ENCODE measurements at places on chromosomes 3 and 15.

GRCh38 chr3:49940667-49941249 is 808 bp downstream of the RBM6 start:
- no peak for DNase-seq

DNA sequence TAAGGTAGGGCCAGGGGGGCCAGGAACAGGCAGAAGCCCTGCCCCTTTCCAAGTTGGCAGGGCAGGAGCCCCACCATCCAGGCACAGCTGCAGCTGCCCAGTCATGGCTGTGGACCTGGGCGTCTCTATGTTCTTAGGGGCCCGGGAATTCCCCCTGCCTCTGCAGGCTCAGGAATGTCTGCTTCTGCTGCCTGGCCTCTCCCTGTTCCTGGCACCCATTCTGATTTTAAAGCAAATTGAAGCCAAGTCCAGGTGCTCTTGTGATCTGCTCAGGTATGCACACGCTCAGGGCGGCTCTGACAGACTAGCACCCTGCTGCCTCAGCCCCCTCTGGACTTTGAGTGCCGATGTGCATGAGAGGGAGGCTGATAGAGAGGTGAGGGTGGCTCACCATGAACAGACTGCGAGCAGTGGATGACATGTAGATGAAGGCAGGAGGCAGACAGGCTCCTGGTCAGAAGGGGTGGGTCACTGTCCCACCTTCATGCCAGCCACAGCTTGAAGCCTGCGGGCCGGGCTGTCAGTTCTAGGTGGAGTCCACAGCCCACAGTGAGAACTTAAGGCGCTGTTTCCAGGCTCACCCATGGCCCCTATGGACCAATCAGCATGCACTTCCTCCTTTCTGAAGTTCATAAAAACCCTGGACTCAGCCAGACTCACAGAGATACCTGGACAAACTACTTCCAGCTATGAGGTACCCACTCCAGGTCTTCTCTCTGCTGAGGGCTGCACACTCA is 747.8 kb upstream of the GBE1 start:
- DNase-seq: no peak

- DNase-seq: no peak
Observed at GRCh38 chr15:76932135-76932966, 802 bp downstream of the RCN2 start.

- no peak for DNase-seq
Observed at GRCh38 chr15:24734396-24734795, 58.8 kb downstream of the NPAP1 start.

DNA sequence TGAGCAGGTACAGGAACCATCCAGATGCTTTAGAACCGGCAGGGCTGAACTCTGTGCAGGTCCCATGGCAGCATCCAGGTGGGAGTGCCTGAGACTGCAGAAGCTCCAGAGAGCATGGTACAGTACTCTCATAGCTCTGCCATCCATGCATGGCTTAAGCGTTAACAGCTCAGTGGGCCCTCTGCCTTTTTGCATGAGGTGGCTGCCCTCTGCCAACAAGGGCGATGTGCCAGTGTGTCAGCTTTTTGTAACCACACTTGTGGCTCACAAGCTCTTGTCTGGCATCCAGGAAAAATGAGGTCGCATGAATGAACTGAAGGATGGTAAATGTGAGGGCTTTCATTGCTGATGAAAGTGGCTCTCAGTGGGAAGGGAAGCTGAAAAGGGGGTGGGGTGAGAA is 950.1 kb downstream of the DIPK2A start:
- no peak for DNase-seq

- no peak for DNase-seq
Observed at GRCh38 chr3:161409858-161410257, 38.5 kb upstream of the SPTSSB start.

DNA sequence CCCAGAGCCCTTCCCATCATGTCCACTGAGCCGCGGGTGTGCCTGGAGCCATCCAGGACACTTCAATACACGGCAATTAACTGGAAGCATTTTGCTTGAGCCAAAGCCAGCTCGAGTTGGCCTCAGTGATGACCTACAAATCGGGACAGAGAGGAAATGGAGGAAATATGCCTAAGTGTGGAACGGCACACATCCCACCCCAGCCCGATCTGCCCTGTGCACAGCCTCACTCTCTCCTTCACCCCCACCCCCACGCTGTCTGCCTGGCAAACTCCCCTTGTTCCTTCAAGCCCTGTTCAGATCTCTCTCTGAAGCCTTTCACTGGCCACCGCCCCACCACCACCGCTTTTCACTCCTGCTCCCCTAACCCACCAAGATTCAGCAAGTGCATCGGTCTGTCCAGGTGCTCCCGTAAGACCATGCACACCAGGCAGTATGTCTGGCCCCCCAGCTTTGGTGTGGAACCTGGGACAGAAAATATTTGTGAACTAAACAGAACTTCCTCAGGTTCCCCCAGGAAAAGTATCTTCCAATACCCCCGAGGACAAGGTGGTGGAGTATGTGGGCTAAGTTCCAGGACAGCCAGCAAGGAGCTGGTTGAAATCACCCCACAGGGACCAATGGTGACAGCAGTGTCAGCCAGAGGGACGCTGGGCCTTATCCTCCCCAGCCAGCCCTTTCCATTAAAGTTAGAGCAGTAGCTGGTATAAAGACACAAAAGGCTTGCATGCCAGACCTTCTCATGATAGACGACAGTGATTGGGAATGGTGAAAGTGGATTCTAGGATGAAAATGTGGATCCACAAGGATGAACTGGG is 83.7 kb downstream of the VGLL4 start:
- no peak for DNase-seq

- no peak for DNase-seq
Observed at GRCh38 chr15:41278319-41278718, 47.3 kb downstream of the CHP1 start.

- DNase-seq: no peak
Observed at GRCh38 chr3:140315955-140316354, 361.9 kb upstream of the TRIM42 start.

DNA sequence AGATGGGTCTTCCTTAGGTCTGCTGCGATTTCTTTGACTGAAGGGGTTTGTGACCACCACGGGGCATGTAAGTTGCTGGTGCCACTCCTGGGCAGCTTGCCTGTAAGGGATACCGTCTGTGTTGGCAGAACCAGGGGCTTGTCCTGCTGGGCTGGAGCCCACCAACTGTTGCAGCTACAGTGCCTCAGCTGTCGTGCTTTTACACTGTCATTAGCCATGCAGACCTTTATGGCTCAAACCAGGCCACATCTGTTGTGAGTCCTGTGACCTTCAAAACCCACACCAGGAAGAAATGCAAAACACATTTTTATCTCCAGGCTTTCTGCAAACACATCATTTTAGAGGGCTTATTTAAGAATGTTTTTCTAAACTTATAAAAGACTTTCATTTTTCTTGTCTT is 168.7 kb downstream of the PTPRG start:
- no peak for DNase-seq

- no peak for DNase-seq
Observed at GRCh38 chr3:11159421-11159904, 5.2 kb downstream of the HRH1 start.

DNA sequence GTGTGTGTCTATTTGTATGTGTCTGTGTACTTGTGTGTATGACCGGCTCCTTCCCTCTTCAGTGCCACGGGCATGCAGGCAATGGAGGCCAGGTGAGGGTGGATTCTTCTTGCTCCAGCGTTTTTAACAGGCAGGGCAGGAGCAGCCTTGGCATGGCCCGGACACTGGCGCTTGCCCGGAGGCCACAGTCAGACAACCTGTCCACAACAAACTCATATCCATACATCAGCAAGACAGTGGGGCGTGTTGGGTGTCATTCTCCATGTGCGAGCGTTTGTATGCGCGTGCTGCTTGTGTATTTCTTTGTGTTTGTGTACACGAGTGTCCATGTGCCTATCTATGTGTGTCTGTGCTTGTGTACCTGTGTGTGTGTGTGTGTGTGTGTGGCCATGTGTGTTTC is 29.8 kb downstream of the PTH1R start:
- DNase-seq: no peak

GRCh38 chr3:66858656-66859381 is 139.3 kb upstream of the KBTBD8 start:
- no peak for DNase-seq

GRCh38 chr3:144221761-144222160 is 250.1 kb downstream of the DIPK2A start:
- no peak for DNase-seq

GRCh38 chr3:14465425-14465824 is 63.0 kb downstream of the SLC6A6 start:
- DNase-seq: no peak

- peak; percentile 24 for DNase-seq
Observed at GRCh38 chr3:71512000-71512399, 71.5 kb downstream of the FOXP1 start.

DNA sequence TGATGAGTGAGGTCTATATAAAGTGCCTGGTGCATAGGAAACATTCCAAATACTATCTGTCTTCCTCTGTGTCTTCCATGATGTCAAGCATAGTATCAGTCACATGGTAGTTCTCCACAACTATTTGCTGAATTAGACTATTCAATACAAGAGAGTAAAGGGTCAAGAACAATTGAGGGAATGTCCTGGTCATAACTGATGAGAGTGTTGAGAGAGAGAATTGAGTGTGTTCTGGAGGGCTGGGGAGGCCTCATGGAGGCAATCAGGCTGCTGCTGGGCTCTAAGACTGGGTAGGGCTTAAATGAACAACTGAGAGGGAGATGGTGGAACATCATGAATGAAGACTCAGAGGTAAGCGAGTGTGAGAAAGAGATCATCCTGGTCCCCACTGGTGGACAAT is 433.7 kb upstream of the ONECUT1 start:
- no peak for DNase-seq

- peak; percentile 50 for DNase-seq
Observed at GRCh38 chr15:70084461-70084860, 13.3 kb downstream of the TLE3 start.

- no peak for DNase-seq
Observed at GRCh38 chr3:128487813-128488635, 5.0 kb downstream of the GATA2 start.

- DNase-seq: no peak
Observed at GRCh38 chr3:14245248-14245639, 66.6 kb downstream of the LSM3 start.

DNA sequence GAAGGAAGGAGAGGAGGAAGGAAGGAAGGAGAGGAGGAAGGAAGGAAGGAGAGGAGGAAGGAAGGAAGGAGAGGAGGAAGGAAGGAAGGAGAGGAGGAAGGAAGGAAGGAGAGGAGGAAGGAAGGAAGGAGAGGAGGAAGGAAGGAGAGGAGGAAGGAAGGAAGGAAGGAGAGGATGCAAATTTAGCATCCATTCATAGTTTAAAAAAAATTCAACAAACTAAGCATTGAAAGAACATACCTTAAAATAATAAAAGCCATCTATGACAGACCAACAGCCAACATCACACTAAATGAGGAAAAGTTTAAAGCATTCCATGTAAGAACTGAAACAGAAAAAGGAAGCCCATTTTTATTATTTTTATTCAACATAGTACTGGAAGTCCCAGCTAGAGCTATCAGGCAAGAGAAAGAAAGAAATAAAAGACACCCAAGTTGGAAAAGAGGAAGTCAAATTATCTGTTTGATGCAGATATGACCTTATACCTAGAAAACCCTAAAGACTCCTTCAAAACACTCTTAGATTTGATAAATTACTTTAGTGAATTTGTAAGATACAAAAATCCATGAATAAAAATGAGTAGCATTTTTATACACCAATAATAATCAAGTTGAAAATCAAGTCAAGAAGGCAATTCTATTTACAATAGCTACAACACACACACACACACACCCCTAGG is 52.2 kb upstream of the FXR1 start:
- DNase-seq: no peak

DNA sequence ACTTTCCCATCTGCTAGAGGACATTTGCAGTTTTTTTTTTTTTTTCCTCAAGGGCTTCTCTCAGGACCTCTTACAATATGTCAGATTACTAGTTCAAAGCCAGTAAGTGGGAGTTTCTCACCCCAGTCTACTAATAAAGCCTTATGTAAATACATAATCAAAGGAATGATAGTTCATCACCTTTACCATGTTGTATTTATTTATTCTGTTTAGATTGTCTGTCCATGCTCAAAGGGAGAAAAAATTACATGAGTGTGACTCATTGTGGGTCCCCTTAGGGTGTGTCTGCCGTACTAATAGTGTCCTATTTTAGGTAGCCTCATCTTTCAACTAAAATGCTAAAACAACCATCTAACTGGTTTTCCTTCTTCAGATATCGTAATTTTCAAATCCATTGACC is 917.6 kb downstream of the EPHA3 start:
- no peak for DNase-seq

GRCh38 chr3:184741259-184741556 is 29.3 kb upstream of the MAGEF1 start:
- no peak for DNase-seq

DNA sequence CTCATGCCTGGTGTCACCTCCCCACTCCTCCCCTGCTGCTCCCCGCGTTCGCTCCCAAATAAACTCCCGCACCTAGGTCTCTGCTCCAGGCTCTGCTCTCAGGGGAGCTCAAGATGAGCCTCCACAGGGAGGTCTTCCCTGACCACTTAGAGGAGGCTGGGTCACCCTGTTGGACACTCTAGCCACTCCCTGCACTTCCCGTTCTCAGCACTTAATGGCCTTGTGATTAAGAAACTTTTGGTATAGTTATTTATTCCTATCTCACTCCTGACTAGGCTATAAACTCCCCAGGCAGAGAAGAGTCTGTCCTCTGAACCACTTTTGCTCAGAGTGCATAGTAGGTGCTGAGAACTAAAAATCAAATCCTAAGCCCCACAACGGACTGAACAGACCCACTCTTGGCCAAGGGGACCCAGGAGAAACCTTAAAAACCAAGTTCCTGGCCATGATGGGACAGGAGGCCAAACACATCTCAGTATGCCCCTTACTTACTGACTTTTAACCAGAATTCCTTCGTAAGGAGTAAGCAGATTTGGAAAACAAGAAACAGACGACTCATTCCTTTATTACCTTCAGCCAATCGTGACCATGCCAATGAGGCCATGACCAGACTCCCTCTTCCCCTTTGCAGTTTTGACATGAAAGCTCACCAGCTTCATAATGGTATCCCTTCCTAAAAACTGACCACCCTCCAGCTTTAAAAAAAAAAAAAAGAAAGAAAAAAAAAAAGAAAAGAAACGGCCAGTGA is 69.0 kb upstream of the HRH1 start:
- no peak for DNase-seq

- no peak for DNase-seq
Observed at GRCh38 chr3:148962513-148962912, 28.8 kb upstream of the GYG1 start.

DNA sequence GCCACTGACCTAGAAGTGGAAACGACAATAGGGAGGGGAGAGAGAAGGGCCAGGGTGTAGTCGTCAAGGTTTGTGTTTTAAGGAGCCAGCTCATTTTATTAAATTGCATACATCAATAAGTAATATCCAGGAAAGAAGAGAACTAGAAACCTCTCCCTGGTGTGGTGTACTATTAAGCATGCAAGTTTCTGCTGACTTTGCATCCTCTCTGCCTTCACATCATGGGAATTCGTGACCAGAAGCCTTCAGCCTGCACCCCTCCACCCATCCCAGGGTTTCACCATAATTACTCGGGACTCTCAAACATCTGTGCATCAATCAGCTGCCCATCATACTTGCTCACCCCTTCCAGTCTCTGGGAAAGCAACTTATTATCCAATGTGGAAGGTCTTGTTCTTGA is 70.9 kb upstream of the UBE3A start:
- no peak for DNase-seq

Measured in activated CD4-positive, alpha-beta T cell treated with anti-CD3 and anti-CD28 coated beads, Interleukin-2, Interleukin-4, amounts not matched to agents 100 ng/mL and 50 ng/mL, durations not matched to agents 16 hours and 8 hours (primary cell).